ENCODE measurements at places on chromosomes 7 and 10. TPM values are rescaled to one million over a fixed set of nuclear protein-coding genes. Genes with fewer than 3 reads are reported as not detected.

The MOGAT3 gene
- not detected for total RNA-seq

The SLC39A12 gene
- total RNA-seq = not detected

The ZNF365 gene
- 0.05 TPM for total RNA-seq

The FAM20C gene
- 142 TPM for total RNA-seq

The TMEM26 gene
- total RNA-seq = 0.94 TPM

The GRM3 gene
- total RNA-seq = not detected

The TET1 gene
- 3.6 TPM for total RNA-seq

The ZP3 gene
- total RNA-seq = 4.6 TPM

The VWA2 gene
- 0.15 TPM for total RNA-seq

The TNS3 gene
- total RNA-seq = 27.2 TPM

The TRIL gene
- 11.6 TPM for total RNA-seq

The MOSPD3 gene
- 17.6 TPM for total RNA-seq

The ZNF239 gene
- total RNA-seq = 5.0 TPM

The TUBAL3 gene
- total RNA-seq = not detected

The UNCX gene
- total RNA-seq = not detected

The GPR85 gene
- total RNA-seq = 0.39 TPM

The KEL gene
- total RNA-seq = 0.05 TPM

The SERPINE1 gene
- total RNA-seq = 408 TPM

The DDX50 gene
- total RNA-seq = 31.2 TPM

The GRID2IP gene
- total RNA-seq = not detected

The DUS4L gene
- 1.8 TPM for total RNA-seq

The PPP1R3C gene
- total RNA-seq = 12.2 TPM

The SHOC2 gene
- total RNA-seq = 28.3 TPM

The CALY gene
- total RNA-seq = not detected

The PCDH15 gene
- total RNA-seq = not detected

The BTBD16 gene
- not detected for total RNA-seq

The EIF3B gene
- 133 TPM for total RNA-seq

The NME8 gene
- total RNA-seq = not detected

The OR2A12 gene
- total RNA-seq = not detected

The HOXA3 gene
- 0.10 TPM for total RNA-seq

The MAGI2 gene
- 2.3 TPM for total RNA-seq

The KIF20B gene
- total RNA-seq = 2.4 TPM

The GRID1 gene
- total RNA-seq = 0.12 TPM

The SPOCK2 gene
- total RNA-seq = 1.4 TPM

The IFIT3 gene
- total RNA-seq = 16.1 TPM

The PIK3CG gene
- total RNA-seq = 0.39 TPM

The NRF1 gene
- 10.6 TPM for total RNA-seq

The JMJD1C gene
- total RNA-seq = 68.8 TPM

The FRAT1 gene
- total RNA-seq = 1.8 TPM

Data from cardiac ventricle fibroblast (primary cell).